ENCODE measurements at places on chromosomes 7 and 10.

DNA sequence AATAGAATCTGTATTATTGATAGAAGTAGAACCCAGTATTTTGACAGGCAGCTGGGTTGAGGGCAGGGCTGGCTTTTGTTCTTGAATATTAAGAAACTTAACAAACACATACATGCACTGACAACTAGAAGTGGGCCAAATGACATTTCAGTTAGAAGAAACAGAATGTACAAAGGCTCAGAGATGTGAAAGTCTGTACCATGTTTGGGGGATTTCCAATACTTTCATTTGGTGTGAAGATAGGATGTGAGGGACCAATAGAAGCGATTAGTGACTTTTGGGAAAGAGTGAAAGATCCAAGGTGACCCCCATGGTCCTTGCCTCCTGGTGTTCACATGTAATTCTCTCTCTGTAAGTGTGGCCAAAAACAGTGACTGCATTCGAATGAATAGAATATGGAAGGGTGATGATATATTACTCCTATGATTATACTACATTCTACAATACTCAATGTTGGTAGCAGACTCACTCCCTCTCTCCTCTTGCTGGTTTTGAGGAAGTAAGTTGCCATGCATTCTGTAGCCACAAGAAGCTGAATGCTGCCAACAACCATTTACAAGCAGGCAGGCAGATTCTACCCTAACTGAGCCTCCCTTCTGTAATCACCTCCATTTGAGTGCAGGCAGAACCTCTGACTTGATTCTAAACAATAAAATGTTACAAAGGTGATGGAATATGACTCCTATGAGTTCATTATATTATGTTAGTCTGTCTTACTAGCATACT lies 151.4 kb downstream of the TMEM168 start:
- no peak for DNase-seq

GRCh38 chr10:96588060-96588554 lies 1.3 kb upstream of the TM9SF3 start:
- DNase-seq = no peak

- no peak for DNase-seq
Measured at GRCh38 chr10:89257581-89257980, 6.0 kb upstream of the LIPA start.

DNA sequence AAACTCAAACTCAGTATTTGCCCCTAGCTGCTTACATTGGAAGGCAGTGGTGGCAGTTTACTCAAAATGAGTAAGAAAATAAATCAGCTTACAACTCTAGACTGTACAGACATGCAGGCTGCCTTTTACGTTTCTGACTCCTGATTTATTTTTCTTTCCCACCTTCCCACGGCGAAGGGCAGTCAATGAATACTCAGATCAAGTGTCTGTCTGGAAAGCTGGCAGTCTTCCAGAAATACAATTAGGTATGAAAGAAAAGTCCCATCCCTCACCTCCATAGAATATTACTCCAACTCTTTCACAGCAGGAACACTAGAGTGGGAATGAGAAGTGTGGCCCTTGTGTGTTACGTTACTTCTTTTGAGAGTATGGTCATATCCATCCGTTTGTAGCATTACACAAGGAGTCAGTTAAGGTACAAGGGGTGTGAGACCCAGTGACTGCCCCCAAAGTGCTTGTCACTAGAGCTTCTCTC lies 1.3 kb upstream of the PAPSS2 start:
- DNase-seq = no peak

GRCh38 chr10:88249450-88249849 lies 333.7 kb downstream of the RNLS start:
- no peak for DNase-seq

DNA sequence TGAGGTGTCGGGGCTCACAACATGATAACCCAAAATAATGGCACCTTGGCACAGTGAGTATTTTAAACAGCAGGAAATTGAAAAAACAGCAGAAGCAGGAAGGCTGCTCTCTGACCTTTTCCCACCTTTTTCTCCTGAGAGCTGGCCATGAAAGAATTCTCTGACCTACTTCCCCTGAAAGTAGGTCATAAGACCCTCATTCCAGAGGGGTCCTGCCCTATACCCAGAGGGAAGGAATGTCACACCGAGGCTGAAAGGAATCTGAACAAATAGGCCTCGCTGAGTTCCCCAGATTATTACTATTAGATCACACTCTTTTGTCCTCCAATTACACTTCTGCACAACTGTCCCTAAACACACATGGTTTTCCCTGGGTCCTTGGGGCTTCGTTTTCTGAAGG lies 18.8 kb downstream of the CPVL start:
- no peak for DNase-seq

GRCh38 chr10:3678629-3679227 lies 106.3 kb downstream of the KLF6 start:
- DNase-seq = no peak

- no peak for DNase-seq
Measured at GRCh38 chr7:134851141-134851540, 71.7 kb downstream of the CALD1 start.

DNA sequence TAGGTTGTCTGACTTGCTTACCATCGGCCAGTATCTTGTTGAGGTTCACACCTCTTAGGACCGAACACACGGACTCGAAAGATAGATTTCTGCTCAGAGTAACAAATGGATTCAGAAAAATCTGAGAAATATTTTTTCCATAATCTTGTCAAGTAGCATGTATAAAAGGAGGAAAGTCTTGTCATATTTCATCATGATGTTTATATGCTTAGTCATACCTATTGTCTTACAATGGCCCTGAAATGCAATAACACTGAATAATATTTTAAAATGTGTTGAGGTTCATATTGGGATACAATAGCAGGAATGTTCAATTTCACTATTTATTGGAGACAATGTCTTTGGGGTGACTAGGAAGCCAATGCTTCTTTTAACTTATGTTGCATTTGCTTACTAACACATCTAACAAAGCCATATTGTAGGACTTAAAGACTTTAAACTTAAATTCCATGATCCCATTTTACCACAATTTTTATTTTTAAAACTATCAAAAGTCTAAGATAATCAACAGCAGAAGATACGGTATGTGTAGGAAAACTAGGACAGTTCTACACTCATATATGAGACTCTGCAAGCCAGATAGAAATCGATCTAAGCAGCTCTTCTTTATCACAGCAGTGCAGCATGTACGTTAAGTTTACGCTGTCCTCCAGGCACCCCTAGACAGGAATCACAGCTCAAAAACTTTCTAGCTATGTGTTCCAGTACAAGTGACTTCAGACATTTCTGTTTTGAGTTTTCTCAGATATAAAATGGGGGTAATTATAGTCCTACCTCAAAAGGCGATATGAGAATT lies 135.7 kb upstream of the CAV2 start:
- DNase-seq = no peak

Measured in activated CD8-positive, alpha-beta memory T cell treated with anti-CD3 and anti-CD28 coated beads for 4 hours (primary cell).